ENCODE measurements at places on chromosomes 11 and 22. TPM values are rescaled to one million over a fixed set of nuclear protein-coding genes. Genes with fewer than 3 reads are reported as not detected.

DNA sequence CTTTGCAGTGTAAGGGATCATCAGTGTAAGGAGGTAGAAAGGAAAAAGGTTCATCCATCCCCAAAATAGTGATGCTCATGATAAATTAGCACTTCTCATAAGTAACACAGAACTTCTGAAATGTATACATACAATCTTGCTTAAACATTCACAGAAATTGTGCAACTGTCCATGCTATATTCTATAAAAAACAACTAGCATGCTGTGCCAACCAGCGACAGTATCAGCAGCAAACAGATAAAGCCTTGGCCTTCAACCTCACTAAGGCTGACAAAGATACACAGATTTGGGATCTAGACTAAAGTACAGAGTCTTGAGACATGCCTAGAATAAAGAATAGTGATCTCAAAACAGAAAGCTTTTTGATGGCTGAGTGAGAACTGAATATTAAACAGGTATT lies 74.1 kb upstream of the CHRM4 start:
- ATAC-seq = no peak

OR56A3 gene
- not detected for total RNA-seq

- no peak for ATAC-seq
Observed at GRCh38 chr11:86052693-86053641, 15.9 kb downstream of the PICALM start.

DRICH1 gene
- 0.32 TPM for total RNA-seq

AMOTL1 gene
- total RNA-seq = 52.4 TPM

DNA sequence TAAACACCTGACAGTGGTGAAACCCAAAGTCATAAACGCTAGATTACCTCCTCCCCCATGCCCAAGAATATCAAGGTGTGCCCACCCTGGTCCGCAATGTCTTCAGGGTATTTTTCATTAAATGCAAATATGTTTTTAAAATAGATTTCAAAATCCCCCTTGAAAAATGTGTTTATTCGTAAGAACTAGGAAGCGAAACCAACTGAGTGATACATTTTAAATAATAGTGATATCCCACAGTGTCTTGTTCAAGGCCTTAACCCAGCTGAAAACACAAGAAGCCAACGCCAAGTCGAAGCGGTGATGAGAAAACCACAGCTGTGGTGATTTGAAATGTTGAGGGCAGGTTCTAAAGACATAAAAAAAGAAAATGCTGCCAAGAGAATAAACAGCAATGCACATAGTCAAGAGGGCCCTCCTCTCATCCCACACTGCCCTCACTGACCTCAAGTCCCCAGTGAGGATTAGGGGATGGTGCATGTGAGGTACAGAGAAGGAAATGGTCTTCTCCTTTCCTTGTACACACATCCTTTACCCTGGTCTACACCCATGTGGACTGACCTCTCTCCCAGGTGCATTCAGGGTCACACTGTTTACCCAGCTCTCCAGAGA lies 25.5 kb downstream of the KCNJ1 start:
- ATAC-seq = peak; percentile 48

GRCh38 chr22:28570696-28571373 lies 108.8 kb downstream of the TTC28 start:
- ATAC-seq = no peak

DNA sequence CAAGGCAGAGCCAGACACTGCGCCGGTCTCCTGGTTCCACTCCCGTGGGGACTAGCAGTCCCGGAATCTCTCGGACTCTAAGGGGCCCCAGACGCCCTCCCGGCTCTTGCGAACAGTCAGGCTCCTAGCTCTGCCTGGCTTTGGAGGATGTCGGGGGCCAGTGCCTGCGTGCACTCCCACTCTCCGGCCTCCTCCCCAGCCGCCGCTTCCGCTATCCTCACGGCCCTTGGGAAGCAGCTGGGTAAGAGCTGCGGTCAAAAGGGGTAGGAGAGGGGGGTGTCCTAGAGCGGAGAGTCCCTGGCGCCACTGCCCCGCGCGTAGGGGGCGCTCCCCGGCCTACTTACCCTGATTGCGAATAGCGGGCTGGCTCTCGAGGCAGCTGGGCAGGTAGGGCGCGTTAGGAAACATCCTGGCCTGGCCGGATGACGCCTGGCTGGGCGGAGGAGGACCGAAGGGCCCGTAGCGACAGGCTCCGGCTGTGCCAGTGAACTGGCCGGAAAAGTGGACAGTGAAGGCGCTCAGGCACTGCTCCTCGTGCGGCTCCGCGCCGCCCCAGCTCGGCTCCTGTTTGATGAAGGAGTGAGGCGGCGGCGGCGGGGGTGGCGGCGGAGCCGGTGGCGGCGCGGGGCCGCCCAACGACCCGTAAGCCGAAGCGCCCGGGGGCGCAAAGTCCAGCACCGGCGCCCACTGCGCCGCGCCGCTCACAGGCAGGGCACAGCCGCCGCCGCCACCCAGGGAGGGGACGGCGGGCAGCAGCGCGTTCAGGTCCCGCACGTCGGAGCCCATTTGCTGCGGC lies 785 bp downstream of the WT1 start:
- no peak for ATAC-seq

SCYL1 gene
- total RNA-seq = 36.7 TPM

XKR3 gene
- not detected for total RNA-seq

DNA sequence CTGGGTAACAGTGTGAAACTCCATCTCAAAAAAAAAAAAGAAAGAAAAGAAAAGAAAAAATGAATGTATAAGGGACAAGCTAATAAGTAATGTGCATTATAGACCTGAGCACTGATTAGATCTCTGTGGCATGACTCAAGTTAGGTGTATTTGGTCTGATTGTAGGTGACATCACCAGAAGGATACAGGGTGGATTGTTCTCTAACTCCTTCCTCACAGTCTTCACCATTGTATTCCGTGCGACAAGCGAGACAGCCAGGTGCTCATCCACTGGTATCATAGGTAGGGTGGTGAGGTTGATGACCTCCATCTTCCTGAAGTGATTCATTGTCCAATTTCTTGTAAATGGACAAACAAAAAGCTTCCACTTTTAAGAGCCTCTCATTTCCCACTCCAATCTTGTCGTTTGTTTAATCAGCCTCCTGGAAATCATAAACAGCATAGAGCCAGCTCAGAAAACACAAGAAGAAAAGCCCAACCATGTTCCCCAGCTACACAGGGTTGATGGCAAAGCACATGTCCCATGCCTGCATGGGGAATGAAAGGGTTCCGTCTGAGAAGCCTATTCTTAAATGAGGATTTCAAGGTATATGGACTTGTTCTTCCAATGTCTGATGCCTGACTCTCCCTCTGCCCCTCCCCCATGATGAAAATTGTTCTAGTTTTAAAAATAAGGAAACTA lies 6.2 kb downstream of the FAM227A start:
- ATAC-seq = peak; percentile 64

DNA sequence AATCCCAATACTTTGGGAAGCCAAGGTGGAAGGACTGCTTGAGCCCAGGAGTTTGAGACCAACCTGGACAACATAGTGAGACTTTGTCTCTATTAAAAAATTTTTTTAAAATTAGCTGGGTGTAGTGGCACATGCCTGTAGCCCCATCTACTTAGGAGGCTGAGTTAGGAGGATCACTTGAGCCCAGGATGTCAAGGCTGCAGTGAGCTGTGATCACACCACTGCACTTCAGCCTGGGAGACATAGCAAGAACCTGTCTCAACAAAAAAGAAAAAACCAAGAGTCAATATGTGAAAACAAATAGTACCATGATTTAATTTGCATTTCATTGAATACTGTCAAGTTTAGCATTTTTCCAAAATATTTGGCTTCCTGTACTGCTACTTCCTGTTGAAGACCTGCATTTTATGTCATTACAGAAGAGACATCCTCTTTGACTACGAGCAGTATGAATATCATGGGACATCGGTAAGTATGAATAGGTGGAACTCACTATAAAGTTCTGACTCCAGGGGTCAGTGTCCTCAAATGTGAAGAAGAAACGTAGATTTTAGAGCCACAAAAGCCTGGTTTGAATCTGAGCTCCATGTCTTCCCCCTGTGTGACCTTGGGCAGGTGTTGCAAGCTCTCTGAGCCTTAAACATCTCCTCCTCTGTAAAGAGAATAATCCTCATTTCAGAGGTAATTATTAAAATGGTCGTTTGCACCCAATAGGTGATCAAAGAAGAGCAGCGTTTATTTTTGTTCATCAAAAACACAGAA lies 16.0 kb downstream of the CDC45 start:
- no peak for ATAC-seq

DNA sequence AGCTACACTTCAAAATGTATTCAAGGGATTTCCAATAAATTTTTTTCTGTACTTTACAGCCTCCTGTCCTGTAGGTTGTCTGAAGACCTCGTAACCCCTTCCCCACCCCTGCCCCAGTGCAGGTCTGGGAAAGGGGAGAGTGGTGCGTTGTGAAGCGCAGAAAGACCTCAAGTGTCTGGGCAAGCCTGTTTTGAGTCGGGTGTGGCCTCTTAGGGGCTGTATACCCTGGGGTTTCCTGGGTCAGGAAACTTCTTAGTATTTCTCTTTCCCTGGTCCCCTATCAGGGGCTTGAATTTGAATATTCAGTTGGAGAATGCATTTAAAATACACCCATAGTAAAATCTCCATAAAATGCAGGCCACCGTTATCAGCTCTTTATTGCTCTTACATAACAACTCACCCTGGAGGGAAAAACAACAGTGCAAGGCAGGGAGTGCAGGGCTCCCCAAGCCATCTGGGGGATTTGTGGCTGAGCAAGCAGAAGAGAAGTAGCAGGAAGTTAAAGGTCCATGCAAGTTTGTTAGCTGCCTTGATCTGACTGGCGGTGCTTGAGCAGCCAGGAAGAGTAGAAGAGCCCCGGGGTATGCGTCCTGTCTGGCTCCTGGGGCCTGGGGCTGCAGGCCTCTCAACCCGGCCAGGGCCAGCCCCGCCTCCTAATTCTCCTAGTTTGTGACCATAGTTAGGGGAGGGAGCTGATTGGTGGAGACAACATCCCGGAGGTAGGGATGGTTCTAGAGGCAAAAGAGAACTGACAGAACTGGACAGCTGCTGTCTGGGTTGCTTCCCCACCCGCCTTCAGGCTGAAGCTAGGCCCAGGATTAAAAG lies 25.7 kb downstream of the ARHGAP1 start:
- ATAC-seq = peak; percentile 23

KRTAP5-10 gene
- 0.16 TPM for total RNA-seq
